ENCODE measurements at places on chromosomes 2 and 18.

GRCh38 chr2:48131539-48132270 is 225.4 kb upstream of the FBXO11 start:
- no peak for DNase-seq

DNA sequence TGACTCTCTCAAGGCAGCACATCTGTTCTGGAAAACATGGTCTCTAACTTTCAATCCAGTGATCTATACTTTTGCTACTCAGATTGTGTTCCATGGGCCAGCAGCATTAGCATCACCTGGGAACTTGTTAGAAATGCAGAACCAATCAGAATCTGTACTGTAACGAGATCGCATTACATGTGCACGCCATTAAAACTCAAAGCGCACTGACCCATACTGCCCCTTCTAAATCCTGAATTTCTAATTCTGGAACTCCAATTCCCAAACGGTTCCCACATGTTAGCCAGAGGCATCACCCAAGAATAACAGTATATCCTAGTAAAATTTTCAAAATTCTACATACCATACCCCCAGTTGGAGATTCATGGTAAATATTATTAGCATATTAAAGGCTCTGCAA is 10.5 kb upstream of the DCTN1 start:
- DNase-seq, result no peak

GRCh38 chr2:109563288-109563687 is 50.5 kb downstream of the SEPTIN10 start:
- no peak for DNase-seq

DNA sequence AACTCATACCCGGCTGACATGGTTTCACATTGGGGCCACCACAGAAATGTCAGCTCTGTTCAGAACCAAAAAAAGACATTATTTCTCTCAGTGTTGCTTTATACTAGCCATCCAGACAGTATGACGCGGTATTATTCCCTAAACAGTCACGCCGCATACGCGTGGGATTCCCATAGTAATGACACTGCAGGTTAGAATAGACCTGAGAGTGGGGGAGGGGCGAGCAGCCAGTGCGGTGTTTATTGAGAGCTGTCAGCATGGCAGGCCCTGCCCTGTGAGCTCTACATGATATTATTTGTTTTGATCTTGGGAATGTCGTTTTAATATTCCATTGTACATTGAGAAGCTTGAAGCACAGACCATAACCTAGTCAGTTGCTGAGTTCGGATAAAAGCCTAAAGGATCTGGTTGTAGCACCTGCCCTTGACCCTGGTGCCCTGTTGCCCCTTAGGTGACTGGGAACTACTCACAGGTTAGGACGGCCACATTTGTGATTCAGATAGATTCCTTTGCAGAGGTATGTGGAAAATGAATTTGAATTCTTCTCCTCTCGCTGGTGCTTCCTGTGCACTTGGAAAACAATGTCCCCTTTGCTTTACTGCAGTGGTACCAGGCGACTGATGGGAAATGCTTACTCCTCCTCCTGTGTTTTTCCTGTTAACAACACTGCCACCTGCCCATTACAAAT is 150.1 kb downstream of the ARHGAP28 start:
- no peak for DNase-seq

DNA sequence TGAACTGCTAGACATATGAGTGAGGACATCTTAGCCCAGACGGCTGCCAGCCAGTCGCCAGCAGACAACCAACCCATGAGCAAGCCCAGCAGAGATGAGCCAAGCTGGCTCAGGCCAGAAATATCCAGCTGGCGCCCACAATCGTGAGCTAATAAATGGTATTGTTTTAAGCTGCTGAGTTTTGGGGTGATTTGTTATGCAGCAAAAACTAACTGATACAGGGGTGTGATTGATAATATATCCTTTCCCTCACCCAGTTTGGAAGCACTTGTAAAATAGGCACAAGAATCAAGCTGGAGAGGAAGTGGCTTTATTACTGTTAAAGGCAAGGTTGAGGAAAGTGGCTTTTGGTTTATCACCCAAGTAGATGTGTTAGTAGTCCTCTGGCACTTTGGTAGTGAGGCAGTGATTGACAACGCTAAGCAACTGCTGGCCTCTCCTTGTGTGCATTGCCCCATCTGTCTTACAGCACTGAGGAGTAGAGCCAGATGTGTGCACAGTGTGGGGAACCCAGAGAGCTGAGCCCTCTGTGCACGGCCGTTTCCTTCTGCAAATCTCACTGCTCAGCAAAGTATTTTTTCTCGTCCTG is 110.1 kb downstream of the MYO1B start:
- no peak for DNase-seq

DNA sequence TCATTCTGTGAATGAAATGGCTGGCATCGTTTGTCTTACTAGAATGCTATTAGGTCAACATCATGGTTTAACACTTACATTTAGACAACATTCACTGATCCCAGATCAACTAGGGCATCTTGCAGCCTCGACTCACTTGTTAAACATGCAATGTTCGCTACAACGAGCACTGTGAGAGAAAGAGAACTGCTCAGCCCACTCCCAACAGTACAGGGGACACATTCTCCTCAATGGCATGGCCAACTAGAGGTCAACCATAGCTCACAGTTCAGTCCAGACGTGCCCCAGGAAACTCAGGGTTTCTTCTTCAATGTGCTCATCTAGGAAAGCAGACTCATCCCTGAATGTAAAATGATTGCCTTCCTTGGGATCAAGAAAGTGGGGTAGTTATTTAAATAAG is 5.9 kb downstream of the WIPF1 start:
- DNase-seq, result no peak

- DNase-seq, result no peak
Observed at GRCh38 chr2:62568983-62569837, 63.2 kb upstream of the TMEM17 start.

DNA sequence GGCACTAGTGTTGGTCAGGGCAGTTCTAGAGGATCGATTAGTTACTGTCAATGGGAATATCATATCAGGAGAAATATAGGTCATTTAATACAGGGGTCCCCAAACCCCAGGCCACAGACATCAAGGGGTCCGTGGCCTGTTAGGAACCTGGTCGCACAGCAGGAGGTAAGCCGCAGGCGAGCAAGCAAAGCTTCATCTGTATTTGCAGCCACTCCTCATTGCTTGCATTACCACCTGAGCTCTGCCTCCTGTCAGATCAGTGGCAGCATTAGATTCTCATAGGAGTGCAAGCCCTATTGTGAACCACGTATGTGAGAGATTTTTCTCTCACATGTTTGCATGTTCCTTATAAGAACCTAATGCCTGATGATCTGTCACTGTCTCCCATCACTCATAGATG is 81.9 kb downstream of the DSC3 start:
- DNase-seq, result no peak

DNA sequence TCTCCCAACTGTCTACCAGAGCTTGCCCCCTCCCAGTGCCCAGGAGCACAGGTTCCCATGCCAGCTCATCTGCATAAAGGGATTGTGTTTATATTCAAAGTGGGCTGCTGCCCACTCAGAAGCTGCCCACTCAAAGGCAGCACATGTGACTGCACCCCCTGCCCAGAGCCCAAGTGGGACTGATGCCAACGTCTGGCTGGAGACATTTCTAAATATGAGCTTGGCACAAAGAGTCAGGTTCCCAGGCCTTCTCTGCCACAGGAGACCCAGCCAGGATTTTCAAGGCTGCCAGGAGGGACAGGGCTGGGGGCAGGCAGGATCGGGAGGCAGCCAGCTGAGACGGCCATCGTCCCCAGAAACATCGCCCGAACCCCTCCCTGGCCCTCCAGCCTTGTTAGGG is 67.1 kb downstream of the ZBTB7C start:
- no peak for DNase-seq

- no peak for DNase-seq
Observed at GRCh38 chr2:104872866-104873688, 19.2 kb downstream of the POU3F3 start.

- no peak for DNase-seq
Observed at GRCh38 chr18:6363216-6363615, 51.5 kb downstream of the L3MBTL4 start.

DNA sequence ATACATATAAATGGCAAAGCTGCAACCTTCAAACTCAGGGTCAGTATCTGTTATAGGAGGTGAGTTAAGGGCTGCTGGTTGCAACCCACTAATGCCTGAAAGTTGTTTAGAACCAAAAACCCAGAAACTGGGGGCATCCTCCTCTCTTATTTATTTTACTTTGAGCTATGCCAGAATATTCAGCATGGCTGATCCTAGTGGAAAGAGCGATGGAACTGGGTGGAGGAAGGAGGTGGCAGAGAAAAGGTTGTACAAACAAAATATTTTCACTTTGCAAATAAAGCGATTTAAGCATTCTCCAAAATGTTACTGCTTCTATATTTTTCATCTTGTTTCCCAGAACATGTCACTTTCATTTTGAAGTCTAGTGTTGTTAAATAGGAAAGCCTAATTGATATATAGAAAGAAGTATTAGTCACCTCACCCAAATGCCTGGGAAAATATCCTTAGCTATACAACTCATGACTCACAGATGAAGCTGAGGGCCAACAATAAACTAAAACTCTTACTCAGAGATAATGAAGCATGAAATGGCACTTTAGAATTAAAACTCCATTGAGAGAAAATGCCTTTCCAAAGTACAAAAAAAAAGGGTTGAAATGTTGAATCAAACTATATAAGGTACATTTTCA is 251.4 kb upstream of the UBE2E3 start:
- no peak for DNase-seq

DNA sequence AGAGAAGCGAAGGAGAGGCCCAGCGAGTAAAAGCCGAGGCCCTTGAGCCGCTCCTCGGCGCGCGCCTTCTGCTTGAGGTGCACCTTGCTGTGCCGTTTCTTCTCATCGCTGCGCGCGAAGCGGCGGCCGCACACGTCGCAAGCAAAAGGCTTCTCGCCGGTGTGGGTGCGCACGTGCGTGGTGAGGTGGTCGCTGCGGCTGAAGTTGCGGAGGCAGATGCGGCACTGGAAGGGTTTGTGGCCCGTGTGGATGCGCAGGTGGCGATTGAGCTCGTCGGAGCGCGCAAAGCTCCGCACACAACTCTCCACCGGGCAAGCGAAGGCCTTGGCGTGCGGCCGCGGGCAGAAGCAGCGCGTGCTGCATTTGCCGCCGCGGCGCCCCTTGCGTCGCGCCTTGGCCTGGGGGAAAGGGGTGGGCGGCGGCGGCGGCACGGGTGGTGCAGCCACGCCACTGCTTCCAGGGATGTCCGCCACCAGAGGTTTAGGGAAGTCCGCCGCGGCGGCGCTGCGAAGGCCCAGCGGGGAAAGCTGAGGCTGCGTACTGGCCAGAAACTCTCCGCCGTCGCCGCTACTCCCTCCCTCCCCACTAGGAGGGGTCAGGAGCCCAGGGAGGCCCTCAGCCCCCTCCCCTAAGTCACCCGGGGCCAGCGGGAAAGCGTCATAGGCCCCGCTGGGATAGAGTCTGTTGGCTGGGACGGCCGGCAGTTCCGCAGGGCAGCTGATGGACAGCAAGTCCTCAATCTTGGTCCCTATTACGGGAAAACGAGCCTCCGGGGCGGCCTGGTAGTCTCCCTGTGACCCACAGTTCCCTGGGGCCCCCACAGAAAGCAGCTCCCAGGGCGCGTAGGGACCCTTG is 1.7 kb downstream of the EGR4 start:
- no peak for DNase-seq

DNA sequence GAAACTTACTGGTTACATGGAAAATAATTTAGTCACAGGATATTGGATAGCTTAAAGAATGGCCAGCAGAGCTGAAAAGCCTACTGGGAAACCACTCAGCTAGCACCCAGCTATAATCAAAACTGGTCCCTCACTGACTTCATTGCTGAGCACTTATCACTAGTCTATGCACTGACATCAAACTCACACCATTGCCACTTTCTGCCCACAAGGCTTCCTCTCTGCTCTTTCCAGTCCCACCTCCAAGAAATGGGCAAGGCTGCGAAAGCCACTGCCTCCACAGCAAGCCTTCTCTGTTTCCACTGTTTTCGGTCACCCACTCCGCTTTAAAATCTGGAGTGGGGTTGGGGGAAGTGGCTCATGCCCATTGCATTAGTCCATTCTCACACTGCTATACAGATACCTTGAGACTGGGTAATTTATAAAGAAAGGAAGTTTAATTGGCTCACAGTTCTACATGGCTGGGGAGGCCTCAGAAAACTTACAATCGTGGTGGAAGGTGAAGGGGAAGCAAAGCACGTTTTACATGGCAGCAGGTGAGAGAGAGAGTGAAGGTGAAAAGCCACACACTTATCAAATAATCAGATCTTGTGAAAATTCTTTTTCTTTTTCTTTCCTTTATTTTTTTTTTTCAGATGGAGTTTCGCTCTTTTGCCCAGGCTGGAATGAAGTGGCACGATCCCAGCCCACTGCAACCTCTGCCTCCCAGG is 77.0 kb upstream of the CERS6 start:
- DNase-seq, result no peak

GRCh38 chr2:40957508-40957907 is 505.6 kb upstream of the SLC8A1 start:
- DNase-seq, result no peak

DNA sequence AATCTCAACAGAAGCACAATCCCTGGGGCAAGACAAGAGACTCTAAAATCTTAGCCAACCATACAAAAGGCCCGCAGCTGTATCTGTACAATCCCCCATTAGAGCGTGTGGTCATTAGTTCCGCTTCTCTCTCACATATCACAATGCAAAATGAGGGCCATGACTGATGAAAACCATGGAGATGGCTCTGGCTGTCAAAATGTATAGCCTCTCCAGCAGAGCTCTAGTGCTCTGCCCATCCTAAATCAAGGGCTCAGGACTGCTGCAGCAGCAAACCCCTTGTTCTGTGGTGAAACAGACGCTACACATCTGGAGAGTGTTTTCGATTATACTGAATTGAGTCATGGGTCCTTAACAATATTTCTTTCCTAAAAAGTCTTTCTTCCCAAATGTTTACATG is 221.0 kb downstream of the PID1 start:
- no peak for DNase-seq

- no peak for DNase-seq
Observed at GRCh38 chr2:238667639-238668038, 180.2 kb upstream of the TWIST2 start.

DNA sequence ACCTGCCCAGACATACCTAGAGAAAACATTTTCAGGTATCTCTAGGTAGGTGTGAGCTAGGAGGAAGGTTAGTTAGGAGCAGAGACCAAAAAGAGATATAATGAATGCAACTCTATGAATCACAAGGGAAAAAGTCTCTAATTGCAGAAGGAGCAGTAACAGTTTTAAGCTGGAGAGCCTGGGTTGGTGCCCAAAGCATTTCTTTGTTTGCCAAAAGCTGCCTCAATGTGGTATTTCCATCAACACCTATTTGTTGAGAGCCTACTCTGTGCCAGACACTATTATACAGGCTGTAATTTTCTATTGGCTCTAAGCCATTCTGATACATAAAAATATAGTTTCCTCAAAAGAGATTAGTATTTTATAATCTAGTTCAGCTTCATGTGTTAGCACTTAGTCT is 141.6 kb downstream of the UBE2E3 start:
- no peak for DNase-seq

DNA sequence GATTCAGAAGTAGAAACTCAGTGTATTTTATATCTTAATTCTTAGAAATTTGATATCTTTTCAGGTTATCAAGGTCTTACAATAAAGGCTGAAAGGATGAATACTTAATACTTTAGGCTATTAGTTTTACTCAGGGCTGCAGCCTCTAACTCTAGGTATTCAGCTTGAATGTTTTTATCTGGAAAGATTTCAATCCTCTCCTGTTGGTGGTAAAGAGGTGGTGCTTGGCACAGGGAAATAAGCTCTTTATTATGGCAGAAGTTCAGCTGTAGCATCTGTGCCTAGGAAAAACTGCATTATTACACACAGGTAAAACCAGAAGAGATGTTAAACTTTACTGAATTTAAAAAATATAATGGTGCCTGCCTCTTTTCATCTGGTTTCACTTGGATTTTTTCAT is 11.1 kb downstream of the ACVR2A start:
- no peak for DNase-seq

GRCh38 chr2:103002954-103003353 is 241.1 kb downstream of the TMEM182 start:
- DNase-seq, result no peak

GRCh38 chr2:212416086-212416485 is 122.5 kb downstream of the ERBB4 start:
- no peak for DNase-seq
